ENCODE measurements at places on chromosomes 1 and 21.

GRCh38 chr21:46347203-46347550, 23.2 kb downstream of the PCNT start:
- DNase-seq = no peak

DNA sequence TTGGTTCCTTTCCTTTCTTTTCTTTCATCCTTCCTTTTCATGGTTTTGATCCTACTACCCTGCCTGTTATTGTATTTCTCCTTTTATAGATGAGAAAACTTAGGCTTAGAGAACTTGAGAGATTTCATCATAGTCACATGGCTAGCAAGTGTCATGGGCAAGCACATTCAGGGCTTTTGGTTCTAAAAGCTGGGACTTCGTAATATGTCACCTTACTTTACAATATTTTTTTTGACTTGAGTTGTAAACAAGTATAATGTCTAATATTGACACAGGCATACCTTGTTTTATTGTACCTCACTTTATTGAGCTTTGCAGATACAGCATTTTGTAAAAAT, 70.7 kb downstream of the MTR start:
- no peak for DNase-seq

- DNase-seq = no peak
Measured at GRCh38 chr1:234977875-234978396, 150.7 kb downstream of the TOMM20 start.

GRCh38 chr1:162765788-162766187, 24.7 kb upstream of the HSD17B7 start:
- DNase-seq = no peak

DNA sequence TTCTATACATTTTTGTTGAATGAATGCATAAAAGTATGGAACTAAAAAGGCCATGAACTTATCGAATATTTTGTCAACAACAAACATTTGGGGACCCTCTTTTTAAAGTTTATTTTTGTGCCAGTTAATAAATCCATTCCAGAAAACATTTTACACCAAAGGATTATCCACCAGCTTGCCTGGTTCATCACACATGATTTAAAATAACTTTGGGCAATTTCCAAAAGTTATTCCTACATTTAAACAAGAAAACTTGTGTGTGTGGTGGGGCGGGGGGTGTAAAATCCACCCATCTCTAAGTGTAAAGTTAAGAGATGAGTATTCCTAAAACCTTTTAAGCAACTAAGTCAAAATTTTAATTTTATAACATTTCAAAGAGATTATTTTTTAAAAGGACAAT, 224.5 kb upstream of the SNX7 start:
- DNase-seq = no peak

GRCh38 chr1:33036051-33036525, 595 bp downstream of the AK2 start:
- DNase-seq = no peak

GRCh38 chr1:22652881-22653316, at the start of gene C1QB:
TSS of gene C1QB (plus strand) at chr1:22653236. CDS start at chr1:22659463, 6,227 bp downstream.
- DNase-seq = no peak

DNA sequence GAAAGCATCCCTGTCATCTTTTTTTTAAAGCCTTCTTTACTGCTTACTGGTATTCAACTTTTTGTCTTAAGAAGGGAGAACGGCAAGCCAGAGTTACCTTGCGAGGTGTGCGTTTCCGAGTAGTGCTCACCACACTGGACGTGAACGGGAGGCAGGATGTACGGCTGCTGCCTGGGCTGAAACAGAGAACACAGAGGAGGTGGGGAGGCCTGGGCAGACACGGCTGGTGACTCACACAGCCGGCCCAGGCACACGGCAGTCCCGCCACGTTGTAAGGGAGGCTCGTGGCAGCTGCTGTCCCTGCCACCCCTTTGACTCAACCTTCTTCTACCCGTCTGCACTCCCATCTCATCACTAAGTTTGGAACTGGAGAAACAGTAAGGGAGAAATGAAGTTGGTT, 105.8 kb downstream of the SMYD2 start:
- DNase-seq = no peak
